ENCODE measurements at places on chromosomes 2 and 18. TPM values are rescaled to one million over a fixed set of nuclear protein-coding genes. Genes with fewer than 3 reads are reported as not detected.

Gene MPP4
- not detected for total RNA-seq

Gene IL1RL1
- 5.4 TPM for total RNA-seq

DNA sequence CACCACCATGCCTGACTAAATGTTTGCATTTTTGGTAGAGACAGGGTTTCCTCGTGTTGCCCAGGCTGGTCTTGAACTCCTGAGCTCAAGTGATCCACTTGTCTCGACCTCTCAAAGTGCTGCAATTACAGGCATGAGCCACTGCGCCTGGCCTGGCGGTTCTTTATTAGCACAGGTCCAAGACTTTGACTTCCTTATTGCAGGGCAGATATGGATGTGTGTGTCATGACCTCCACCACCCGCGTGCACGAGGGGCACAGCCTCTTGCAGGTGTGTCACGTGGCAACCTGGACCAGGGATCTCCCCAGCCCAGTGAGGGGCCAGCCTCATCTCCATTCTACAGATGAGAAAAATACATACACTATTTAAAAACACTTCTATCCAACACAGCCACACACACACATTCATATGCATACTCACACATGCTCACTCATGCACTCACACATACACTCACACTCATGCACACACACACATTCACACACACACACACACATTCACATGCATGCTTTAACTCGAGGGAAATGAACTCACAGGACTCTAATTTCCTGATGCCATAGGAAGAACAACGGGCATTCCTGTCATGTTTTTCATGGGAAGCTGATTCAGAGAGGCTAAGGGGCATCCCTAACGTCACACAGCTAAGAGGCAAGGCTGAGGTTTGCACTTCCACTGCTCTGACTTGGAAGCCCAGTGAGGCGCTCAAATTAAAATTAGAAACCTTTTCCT is 38.8 kb downstream of the RRM2 start:
- DNase-seq, result no peak

- DNase-seq, result no peak
Observed at GRCh38 chr18:75113455-75113854, 95.5 kb downstream of the PTGR3 start.

DNA sequence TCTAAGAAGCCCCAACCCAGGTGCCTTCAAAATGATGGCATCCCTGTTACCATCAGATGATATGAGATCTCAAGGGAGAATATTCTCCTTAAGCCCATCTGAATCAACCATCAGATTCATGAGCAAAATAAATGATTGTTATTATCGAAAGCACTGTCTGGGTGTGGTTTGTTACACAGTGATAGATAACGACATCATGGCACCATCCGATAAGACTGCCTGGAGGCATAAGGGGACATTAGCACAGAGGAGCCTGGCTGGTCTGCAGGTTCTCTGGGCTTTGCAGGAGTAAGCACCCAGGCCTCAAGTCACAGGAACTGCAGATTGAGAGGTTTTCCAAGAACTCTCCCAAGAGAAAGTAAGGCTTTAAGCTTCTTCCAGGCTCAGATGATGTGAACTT is 15.6 kb downstream of the BMP10 start:
- no peak for DNase-seq

DNA sequence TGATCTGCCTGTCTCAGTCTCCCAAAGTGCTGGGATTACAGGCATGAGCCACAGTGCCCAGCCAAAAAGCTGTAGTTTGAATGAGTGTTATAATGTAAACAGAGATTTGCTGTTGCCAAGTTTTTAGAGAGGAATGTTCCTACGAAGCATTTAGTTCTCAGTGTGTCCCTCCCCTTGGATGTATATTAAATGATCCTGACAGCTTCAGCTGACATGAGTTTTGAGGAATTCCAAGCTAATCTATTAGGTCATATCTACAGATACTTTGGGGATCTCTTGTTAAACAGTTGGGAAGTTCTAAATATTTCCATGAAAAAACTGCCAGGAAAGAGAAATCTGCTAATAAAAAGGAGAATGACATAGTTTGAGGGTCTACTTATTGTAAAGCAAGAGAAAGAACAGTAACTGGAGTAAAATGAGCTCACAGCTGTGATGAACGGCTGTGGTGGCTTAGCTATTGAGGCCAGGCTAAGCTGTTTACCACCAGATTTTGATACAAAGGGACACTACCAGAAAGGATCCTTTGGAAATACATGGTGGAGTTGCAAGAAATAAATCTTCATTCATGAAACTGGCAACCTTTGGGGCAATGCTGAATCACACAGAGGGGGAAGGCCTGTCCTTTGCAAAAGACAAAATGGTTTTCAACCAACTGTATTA is 2.6 kb upstream of the STON1 start:
- DNase-seq, result no peak

Gene CFAP65
- total RNA-seq, result not detected

DNA sequence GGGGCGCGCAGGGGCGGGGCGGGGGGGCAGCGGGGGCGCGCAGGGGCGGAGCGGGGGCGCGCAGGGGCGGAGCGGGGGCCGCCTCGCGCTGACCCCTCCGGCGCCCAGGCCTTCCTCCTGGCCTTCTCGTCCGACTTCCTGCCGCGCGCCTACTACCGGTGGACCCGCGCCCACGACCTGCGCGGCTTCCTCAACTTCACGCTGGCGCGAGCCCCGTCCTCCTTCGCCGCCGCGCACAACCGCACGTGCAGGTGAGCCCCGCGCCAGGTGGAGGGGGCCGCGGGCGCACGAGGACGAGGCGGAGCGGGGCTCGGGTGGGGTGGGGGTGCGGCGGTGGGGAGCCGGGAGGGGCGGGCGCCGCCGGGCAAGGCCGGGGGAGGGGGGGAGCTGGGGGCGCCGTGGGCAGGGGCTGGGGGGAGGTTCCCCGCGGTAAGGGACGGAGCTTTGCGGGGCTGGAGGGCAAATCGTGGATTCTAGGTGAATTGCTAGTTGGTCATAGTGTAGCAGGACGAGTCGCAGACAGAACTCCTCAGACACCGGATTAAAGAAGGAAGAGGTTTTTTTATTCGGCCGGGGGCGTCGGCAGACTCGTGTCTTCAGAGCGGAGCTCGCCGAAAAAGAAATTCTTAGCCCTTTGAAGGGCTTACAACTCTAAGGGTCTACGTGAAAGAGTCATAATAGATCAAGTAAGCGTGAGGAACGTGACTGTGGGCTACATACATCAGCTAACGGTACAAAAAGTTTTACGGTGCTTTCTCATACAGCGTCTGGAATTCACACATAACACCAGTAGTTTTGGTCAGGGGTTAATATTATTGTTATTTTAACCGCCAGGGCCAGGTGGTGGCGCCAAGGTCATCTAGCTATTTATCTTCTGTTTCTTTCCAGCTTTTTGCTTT is 29.9 kb downstream of the ANO7 start:
- no peak for DNase-seq

GRCh38 chr2:229150317-229150716 is 120.8 kb downstream of the PID1 start:
- no peak for DNase-seq

DNA sequence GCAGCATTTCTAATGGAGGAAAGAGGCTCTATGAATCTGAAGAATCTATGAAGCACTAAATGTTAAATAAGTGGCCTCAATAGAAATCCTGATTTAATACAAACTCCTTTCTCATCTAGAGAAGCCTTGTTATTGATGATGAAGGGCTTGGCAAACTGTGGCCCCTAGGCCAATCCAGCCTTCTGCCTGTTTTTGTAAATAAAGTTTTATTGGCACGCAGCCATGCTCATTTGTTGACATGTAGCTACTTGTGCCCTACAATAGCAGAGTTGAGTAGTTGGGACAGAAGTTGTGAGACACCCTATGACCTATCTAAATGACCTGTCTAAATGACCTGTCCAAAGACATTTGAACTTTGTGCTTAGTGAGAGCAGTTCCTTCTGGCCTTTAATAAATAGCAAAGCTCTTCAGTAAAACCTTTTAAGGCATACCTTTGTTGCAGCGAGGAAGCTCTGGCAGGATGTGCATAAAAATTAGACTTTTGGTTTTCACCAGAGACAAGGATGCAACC is 484.4 kb upstream of the SPRED2 start:
- DNase-seq, result no peak

- no peak for DNase-seq
Observed at GRCh38 chr2:168030862-168031624, 216.4 kb downstream of the STK39 start.

GRCh38 chr2:54227798-54228197 is 28.2 kb downstream of the TSPYL6 start:
- no peak for DNase-seq

- DNase-seq, result no peak
Observed at GRCh38 chr2:189719571-189719970, 43.0 kb downstream of the OSGEPL1 start.

Gene CAVIN2
- total RNA-seq, result 189 TPM

GRCh38 chr18:8018701-8019331 is 451.7 kb downstream of the PTPRM start:
- DNase-seq, result no peak

GRCh38 chr2:43524177-43524965 is 71.5 kb downstream of the THADA start:
- DNase-seq, result peak; percentile 72

GRCh38 chr18:5297597-5297996 is 2.1 kb upstream of the ZBTB14 start:
- no peak for DNase-seq

Gene RAB17
- 2.8 TPM for total RNA-seq

Gene UGT1A4
- not detected for total RNA-seq

- no peak for DNase-seq
Observed at GRCh38 chr2:130823886-130824491, 12.7 kb upstream of the ARHGEF4 start.

DNA sequence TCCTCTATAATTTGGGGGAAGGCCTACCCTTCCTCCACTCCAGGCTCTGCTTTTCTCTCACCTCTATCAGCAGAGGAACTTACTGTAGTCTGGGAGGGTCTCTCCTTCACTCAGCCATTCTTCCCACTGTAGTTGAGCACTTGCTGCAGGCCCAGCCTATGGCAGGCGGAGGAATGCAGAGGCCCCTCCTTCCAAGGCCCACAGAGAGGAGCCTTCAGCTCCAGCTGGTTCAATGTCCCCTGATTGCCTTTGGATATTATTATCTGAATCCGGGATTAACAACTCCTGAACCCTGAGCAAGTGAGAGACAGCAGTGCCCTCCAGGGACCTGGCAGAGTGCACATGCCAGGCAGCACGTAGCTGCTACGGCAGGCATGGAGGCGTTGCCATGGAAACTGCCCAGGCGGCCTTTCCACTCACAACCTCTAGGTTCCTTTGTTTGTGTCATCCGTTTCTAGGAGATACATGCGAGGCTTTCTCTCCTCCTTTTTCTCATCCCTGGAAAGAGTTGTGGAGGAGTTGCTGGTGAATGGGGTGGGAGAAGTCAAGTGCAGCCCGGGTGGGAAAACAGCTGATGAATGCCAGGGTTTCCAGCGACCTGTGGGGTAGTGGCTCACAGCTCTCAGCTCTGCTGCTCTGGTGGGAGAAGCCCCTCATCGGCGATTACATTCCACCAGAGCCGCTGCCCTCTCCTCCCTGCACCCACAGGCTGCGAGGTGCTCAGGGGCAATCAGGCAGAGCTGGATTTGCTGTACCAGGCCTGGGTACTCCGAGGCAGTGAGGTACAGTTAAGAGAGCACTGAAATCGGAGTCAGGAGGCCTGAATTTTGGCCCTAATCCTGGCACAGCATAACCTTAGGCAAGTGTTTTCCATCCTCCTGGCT is 55.3 kb upstream of the HK2 start:
- no peak for DNase-seq

DNA sequence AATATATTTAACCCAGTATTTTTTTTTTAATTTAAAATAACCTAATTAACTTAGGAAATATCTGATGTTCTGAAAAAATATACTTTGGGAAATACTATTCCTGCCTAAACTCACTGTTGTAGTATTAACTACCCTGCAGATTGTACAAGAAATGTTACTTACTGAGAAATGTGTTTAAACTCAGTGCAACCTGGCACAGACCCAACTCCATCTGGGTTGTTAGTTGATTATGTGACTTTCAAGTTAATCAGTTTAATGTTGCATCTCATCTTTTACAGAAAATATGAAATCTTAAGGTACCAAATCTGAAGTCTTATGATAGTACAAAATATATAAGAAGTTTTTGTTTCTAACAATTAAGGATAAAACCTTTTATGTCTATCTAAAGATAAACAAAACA is 27.3 kb downstream of the VAPA start:
- no peak for DNase-seq

Gene COL5A2
- total RNA-seq, result 89.5 TPM

- DNase-seq, result no peak
Observed at GRCh38 chr2:157842106-157842879, 33.8 kb downstream of the ACVR1 start.

DNA sequence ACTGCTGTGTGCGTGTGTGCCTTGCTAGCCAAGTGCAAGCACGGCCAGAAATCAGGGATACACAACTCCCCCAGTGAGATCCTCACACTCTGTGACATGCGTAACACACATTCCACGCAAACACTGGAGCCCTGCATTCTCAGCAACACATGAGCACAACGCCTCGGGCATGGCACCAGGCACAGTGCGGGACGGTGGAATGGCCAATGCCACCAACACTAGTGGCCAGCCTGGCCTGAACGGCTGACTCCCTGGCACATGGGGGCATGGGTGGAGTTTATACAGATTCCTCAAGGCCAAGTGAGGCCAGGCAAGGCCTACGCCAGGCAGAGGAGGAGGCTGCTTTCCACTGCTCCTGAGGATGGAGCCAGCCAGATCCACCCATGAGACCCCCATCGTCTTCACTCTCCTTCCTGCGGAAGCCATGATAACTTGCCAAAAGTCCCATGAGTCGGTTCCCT is 56.2 kb downstream of the ANKMY1 start:
- no peak for DNase-seq

Gene POTEJ
- not detected for total RNA-seq

GRCh38 chr2:226408141-226408540 is 391.5 kb downstream of the IRS1 start:
- no peak for DNase-seq

GRCh38 chr2:231554748-231555545 is 24.7 kb upstream of the NMUR1 start:
- peak; percentile 90 for DNase-seq

Gene ZNF396
- total RNA-seq, result 2.5 TPM

Gene SIX2
- total RNA-seq, result not detected

Gene NEMP2
- total RNA-seq, result 6.8 TPM

DNA sequence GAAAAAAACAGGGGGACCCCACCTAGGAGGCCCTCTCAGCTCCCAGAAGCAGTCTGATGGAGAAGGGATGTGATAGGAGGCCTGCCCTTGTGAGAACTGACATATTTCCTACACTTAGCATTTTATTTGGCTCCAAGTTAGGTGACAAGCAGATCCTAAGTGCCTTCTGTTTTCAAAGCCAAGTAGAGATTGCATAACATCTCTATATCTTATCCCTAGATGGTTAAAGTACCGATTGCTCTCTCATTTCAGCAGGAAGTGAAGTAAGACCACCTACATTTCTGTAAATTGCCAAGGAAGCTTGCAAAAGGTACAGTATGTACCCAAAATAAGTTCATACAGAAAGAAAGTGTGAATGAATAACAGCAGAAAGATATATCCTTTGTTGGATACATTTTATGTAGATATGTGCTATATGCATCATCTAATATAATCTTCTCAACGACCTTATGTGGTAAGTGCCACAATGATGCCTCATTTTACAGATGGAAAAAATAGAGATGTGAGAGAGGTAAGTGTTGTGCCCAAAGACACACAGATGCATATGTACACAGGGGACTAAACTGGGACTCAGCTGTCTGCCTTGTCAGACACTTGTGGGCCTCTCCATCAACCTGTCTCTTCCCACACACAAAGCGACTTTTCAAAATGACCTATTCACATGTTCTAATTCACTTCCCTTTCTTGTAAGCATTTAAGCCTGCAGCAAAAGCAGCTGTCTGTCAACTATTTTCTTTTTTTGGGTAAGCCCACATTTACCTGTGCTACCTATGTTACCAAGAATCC is 38.9 kb downstream of the DHRS9 start:
- DNase-seq, result no peak

- no peak for DNase-seq
Observed at GRCh38 chr2:101921319-101921952, 70.3 kb upstream of the IL1R2 start.
